ENCODE measurements at places on chromosomes 7 and 10. TPM values are rescaled to one million over a fixed set of nuclear protein-coding genes. Genes with fewer than 3 reads are reported as not detected.
A peak's percentile ranks its signal among the peaks of the same experiment; 100 is the strongest.

The ZNRF2 gene
- total RNA-seq = 19.3 TPM

DNA sequence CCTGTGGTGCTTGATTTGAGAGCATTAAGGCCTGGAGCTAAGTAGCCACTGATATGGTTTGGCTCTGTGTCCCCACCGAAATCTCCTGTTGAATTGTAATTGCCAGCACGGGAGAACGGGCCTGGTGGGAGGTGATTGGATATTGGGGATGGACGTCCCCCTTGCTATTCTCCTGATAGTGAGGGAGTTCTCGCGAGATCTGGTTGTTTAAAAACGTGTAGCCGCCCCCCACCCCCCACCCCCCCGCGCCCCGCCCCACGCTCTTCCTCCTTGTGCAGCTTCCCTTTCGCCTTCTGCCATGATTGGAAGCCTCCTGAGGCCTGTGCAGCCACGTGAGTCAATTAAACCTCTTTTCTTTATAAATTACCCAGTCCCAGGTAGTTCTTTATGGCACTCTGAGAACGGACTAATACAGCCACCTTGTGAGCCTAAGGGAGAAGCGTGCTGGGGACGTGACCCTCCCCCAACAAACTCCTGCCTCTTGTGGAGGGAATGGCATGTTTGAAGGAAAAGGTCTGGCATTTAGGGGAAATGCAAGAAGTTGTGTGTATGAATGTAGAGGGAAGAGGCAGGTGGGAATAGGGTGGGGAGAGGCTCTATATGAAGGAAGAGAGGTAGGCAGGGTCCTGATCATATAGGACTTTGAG, 118.0 kb upstream of the KMT2C start:
- H3K36me3 ChIP-seq = no peaks in the 10 kb centered on the region
- no peak overlapping the region for H3K4me3 ChIP-seq
- no peak overlapping the region for H3K27ac ChIP-seq
- H3K4me1 ChIP-seq = no peaks in the 10 kb centered on the region

GRCh38 chr7:2477447-2478398, 1.5 kb upstream of the GRIFIN start:
- peaks cover 60% of the 10 kb centered on the region for H3K27me3 ChIP-seq
- H3K4me1 ChIP-seq = peaks cover 14% of the 10 kb centered on the region

GRCh38 chr7:55475855-55476803, 96.2 kb downstream of the VOPP1 start:
- H3K36me3 ChIP-seq = no peaks in the 10 kb centered on the region
- H3K27me3 ChIP-seq = no peaks in the 10 kb centered on the region
- H3K4me3 ChIP-seq = no peak overlapping the region
- H3K27ac ChIP-seq = no peak overlapping the region
- DNase-seq = peak; percentile 47

- no peak overlapping the region for H3K27ac ChIP-seq
- no peak for DNase-seq
- H3K27me3 ChIP-seq = peaks cover 3% of the 10 kb centered on the region
- H3K4me3 ChIP-seq = no peak overlapping the region
These were observed 534.9 kb upstream of the GALNT17 start for GRCh38 chr7:70597066-70597465.

GRCh38 chr7:15801551-15801950, 115.1 kb upstream of the MEOX2 start:
- H3K27ac ChIP-seq = peak overlapping the region; percentile 22
- no peak overlapping the region for H3K4me3 ChIP-seq
- no peaks in the 10 kb centered on the region for H3K36me3 ChIP-seq
- peaks cover 3% of the 10 kb centered on the region for H3K4me1 ChIP-seq
- no peaks in the 10 kb centered on the region for H3K27me3 ChIP-seq
- DNase-seq = peak; percentile 18
